ENCODE measurements at places on chromosomes 5 and 9.

GRCh38 chr5:179135006-179135405, 74.8 kb downstream of the ZNF354C start:
- no peak for DNase-seq

- no peak for DNase-seq
Measured at GRCh38 chr5:14598225-14598624, 16.6 kb downstream of the OTULINL start.

DNA sequence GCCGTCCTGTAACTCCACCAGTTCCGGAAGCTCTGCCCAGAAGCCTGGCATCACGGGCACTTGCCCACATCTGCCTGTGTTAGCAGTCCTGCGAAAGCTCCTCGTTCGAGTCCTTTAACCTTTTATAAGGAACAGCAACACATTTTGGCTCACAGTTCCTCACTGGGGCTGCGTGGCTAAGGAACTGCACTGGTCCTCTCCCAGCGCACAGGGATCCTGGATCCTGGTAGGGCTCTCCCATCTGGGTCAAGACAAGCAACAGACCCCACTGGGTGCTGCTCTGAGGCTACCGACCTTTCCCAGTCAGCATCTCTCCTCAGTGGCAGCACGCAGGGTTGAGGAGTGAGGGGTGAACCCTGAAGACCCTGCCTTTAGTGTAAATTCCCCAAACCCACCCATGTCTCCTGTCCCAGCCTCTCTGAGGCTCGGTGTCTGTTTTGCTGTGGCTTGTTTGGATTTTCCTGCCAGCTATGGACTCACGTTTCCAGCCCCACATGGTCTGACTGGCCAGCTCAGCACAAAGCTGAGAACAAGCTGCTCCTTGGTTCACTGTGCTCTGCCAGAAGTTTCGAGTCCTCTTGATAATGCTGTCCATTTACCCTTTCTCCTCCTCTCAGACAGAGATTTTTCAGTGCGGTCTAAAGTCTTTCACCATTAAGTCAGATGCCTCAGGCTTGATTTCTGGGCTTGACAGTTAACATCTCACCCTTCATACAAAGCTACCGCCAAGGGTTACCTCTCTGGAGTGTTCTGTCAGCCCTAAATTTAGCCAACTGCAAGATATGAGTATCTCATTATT, 80.0 kb downstream of the AK8 start:
- no peak for DNase-seq

DNA sequence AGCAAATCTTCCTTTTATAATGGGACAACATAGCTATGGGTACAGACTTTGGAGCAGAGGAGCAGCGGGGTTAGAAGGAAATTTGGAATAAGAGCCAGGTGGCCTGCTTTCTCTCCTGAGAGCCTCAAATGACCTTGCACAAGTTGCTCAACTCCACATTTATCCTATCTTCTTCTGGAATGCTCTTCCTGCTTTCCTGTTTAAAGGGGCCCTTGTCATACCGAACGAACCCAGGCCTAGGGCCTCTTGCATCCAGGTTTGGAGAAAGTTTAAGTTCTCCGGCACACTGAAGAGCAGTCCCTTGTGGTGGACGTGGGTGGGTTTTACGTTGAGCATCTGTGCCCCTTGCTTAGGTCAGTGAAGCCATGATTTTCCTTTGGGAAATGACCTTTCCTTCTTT, 197.9 kb upstream of the NR3C1 start:
- no peak for DNase-seq

DNA sequence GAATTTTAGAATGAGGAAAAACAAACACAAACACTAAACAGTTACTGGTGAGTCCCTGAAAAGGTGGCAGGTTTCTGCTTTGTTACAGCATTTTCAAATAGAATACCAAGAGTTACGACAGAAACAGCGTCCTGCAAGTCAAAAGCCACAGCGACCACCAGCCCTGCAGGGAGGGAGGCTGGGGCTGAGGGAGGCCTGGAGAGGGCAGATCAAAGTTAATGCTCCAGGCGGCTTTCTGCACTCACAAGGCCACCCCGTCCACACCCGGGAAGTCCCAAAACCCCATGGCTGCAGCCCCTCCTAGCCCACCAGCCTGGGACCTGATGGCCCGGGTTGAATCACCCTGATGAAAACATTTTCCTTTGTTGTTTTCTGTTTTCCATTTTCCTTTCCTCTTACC, 29.3 kb downstream of the COL23A1 start:
- DNase-seq, result no peak

GRCh38 chr5:96440185-96440538, 7.1 kb upstream of the PCSK1 start:
- DNase-seq, result no peak

DNA sequence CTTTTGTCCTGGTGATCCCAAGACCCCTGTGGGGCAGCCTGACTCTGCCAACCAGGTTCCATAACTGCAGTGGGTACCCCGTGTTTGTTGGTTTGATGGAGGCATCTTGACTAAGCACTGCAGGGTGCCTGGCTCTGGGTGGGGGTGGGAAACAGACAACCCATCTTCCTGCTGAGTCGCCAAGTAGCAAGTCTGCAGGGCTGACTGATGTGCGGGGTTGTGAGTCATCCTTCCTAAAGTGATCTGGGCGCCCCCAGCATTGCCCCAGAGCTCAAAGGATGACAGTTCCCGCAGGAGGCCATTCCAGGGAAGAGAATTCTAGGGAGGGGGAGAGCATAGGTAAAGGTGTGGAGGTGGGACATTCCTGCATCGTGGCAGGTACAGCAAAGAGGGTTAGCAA, 23.5 kb downstream of the DAB2IP start:
- no peak for DNase-seq

DNA sequence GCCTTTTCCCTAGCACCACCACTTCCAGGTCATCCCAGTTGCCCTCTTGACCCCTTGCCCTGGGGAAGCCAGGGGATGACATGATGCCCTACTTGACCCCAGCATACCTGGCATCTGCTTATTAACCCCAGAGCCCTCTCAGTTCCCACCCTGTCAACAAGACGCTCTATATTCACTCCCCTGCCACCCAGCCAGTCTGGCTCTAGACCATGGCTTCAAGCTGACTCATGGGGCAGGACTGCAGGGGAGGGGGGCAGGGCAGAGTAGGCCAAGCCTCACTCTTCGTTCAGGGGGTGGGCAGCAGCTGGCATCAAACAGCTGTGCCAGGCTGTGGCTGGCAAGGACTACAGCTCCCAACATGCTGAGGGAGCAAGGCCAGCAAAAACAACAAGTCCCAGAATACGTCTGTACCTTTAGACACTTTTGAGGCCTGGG, 5.3 kb downstream of the ATOSB start:
- DNase-seq, result no peak

DNA sequence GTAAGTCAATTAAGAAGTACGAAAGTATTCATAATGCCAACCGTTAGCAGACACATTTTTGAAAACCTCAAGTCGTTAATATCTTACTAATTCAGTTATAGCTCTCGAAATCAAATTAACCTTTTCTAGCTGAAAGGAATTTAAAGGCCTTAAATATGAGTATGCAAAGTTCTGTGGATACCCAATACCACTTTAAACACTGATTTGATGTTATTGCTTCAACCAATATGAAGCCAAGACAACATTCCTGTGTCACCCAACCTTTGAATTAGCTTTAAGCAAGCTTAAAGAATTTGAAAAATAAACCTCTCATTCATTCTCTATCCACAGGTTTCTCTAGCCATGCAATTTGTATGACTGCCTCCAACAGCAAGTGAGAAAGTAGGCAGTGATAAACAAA, 204.5 kb downstream of the MCTP1 start:
- no peak for DNase-seq

DNA sequence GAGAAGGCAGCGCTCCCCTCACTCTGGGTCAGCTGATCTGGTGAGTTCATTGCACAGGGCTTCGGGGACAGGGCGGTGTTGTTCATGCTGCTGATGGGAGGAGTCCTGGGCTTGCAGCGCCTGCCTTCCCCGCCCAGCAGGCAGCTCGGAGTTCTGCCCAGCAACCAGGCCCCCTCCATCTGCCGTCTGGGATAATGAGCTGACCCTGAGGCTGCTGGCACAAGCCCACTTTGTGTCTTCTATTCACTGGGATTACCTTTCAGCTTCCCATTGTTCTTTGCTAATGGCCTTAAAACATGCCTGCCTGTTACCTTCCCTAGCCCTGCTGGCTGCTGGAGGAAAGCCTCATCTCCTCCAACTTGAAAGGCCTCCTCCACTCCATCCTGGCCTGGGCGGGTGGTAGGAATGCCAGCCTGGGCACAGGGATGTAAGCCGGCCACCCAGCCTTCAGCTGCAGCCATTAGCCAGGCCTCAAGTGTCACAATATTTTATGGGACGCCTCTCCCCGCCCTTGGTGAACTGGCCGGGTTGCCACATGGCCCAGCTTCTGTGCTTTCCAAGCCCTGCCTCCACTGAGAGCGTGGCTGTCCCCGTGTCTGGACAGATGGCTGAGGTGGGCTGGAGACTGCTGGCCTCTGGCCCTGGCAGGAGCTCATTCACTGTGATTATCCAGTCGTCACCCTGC, 70.4 kb downstream of the GADD45G start:
- DNase-seq, result no peak
